Chondrocyte (in vitro differentiated cells): ENCODE measurements at places on chromosomes 5 and 9. TPM values are rescaled to one million over a fixed set of nuclear protein-coding genes. Genes with fewer than 3 reads are reported as not detected.

HDHD3 gene
- 9.1 to 10.7 TPM (median 10.2 TPM) in 3 replicates for total RNA-seq

GRCh38 chr5:39091940-39092580, 17.9 kb upstream of the RICTOR start:
- no peak for DNase-seq
- H3K4me3 ChIP-seq = no peak overlapping the region
- H3K4me1 ChIP-seq = peaks cover 23% of the 10 kb centered on the region

DNA sequence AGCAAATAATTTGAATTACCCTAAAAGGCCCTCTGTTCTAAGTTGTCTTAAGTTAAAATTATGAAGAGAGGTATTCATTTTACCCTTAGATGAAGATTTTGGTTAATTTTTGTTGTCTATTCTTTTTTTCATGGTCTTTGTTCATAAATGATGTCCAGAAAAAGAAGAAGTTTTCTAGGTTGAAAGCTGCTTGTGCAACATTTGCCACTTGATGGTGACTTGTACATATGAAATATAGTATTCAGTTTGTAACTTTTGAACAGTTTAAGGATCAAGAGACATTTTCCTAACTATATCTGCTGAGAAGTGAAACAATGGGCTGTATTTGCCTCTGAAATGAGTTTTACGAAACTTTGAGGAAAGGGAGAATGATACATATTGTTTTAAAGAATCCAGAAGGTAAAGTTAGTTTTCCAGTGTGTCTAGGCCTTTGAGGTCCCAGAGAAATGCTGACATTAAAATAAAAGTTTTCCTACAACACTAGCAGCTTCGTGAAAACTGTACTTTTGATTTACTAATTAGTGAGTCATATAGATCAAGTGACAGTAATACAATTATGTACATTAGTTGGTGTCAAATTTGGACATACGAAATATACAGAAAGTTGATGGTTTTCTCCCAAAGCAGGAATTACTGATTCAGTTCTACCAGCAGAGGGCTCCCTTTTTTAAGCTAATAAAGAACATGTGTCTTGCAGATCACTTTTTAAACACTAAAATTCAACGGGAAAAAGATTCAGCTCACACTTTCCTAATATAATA, 70.5 kb downstream of the PIK3R1 start:
- DNase-seq = no peak
- H3K27ac ChIP-seq = peak overlapping the region; percentile 58
- no peak overlapping the region for H3K4me3 ChIP-seq
- no peaks in the 10 kb centered on the region for H3K27me3 ChIP-seq
- H3K36me3 ChIP-seq = peaks cover 7% of the 10 kb centered on the region

DENND1A gene
- 13.0 to 15.3 TPM (median 14.8 TPM) in 3 replicates for total RNA-seq

DNA sequence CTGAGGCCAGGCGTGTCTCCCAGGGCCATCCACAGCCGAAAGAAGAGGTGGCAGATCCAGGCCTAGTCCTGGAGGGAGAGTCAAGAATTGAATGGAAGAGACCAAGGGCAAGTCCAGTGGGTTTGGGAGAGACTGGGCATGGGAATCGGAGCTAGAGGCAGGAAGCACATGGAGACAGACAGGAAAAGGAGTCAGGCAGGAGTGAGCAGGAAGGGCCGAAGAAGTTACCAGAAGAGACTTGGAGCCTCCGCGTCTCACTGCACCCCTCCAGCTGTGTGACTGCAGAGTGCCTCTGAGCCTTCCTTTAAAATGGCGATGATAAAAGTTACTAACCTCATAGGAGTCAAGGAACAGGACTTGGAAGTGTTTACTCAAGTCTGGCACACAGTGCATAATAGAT, 64.4 kb upstream of the ANGPTL2 start:
- peak overlapping the region; percentile 99 for H3K27ac ChIP-seq
- H3K4me1 ChIP-seq = peaks cover 55% of the 10 kb centered on the region
- DNase-seq = no peak
- H3K36me3 ChIP-seq = no peaks in the 10 kb centered on the region
- H3K4me3 ChIP-seq = peak overlapping the region; percentile 58

LOX gene
- 320 to 615 TPM (median 611 TPM) in 3 replicates for total RNA-seq

DNA sequence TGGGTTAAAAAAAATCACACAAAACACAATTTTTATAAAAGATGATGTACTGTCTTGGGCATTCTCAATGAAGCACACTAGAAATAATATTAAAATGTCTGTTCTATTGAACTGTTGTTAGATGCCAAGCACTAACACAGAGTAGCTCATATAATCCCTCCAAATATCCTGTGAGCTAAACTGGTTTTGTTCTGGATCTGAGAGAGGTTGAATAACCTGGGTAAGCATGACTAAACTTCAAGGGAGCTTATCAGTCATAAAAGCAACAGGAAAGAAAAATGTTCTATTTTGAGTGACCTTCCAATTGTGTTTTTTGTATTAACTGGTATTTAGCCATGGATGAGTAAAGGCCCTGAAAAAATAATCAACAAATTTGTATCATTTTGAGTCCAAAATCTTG, 175.3 kb downstream of the SMC2 start:
- H3K4me3 ChIP-seq = no peak overlapping the region
- H3K4me1 ChIP-seq = no peaks in the 10 kb centered on the region
- no peak for DNase-seq
- peaks cover 24% of the 10 kb centered on the region for H3K27me3 ChIP-seq
- no peak overlapping the region for H3K27ac ChIP-seq

- no peaks in the 10 kb centered on the region for H3K27me3 ChIP-seq
- peaks cover 11% of the 10 kb centered on the region for H3K36me3 ChIP-seq
- no peak for DNase-seq
- peak overlapping the region; percentile 96 for H3K27ac ChIP-seq
- H3K4me1 ChIP-seq = peaks cover 88% of the 10 kb centered on the region
- no peak overlapping the region for H3K4me3 ChIP-seq
Measured at GRCh38 chr5:154197801-154198491, 7.4 kb downstream of the GALNT10 start.

DNA sequence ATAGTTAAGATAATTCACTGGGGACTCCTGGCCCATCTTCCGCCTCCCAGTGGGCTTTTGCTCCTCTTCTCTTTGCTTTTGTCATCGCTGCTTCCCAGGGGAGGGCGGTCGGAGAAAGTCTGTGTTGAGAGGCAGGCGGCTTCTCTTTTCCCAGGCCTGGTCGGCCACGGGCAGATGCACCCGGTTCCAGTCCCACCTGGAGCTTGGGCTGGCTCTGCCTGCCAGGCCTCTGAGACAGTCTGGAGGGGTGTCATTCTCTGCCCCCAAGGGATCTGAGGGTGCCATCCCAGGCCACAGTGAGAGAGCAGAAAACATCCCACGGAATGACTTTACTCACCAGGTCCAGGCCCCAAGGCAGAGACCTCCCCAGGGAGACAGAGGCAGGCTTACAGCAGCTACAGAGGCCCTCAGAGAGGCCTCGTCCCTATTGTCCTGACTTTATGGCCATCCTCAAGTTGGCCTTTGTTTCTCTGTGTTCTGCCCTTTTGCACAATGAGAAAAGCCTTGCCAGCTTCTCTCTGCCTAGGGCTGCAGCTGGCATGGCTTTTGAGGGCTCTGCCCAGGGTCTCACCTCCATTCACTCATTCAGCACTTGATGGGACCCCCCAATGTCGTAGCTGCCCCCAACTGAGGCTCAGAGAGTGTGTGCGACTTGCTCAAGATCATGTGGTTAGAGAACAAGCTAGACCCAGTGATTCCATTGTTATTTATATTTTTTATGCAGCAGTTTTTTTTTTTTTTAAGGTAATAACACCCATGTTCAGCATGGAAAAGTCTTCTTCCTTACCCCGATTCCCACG, 44.2 kb upstream of the BOD1 start:
- no peak for DNase-seq
- H3K36me3 ChIP-seq = no peaks in the 10 kb centered on the region
- H3K4me3 ChIP-seq = no peak overlapping the region
- H3K4me1 ChIP-seq = no peaks in the 10 kb centered on the region

GRCh38 chr5:56817263-56818014, 2.1 kb downstream of the MAP3K1 start:
- peak overlapping the region; percentile 71 for H3K4me3 ChIP-seq
- H3K36me3 ChIP-seq = no peaks in the 10 kb centered on the region
- peak overlapping the region; percentile 68 for H3K27ac ChIP-seq

- H3K36me3 ChIP-seq = no peaks in the 10 kb centered on the region
- no peak for DNase-seq
- H3K27me3 ChIP-seq = peaks cover under 1% of the 10 kb centered on the region
- no peak overlapping the region for H3K4me3 ChIP-seq
- no peaks in the 10 kb centered on the region for H3K4me1 ChIP-seq
Measured at GRCh38 chr9:28714188-28714587, 1140.9 kb upstream of the C9orf72 start.

DNA sequence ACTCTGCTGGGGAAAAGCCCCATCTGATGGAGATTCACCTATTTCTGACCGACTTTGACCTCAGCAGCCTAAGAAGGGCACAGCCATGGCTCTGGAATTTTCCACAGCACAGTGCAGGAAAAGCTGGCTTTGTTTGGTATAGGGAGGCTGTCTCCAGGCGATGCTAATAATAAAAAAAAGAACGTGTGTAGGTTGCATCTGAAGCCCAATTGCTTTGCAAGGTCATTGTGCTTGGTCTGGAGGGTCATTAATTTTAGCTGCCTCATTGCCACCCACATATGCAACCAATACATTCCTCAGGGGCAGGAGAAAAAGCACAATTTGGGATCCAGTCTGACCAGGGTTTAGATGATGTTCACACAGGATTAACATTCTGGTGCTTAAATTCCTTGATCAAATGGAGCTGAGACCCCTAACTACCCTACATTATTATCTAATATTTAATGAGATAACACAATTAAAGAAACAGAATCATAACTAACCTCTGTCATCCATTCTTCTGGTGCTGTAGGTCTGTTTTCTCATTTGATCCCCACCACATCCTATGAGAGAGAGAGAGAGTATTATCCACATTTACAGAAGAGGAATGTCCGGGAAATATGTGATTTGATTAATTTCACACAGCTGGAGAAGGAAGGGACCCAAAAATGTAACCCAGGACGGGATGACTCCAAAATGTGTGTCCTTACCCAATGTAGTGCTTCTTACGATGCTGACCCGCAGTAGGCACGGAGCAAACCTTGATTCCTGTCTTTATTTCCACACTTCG, 175.9 kb downstream of the RFK start:
- peaks cover 23% of the 10 kb centered on the region for H3K4me1 ChIP-seq
- no peak overlapping the region for H3K27ac ChIP-seq
- no peak for DNase-seq
- no peaks in the 10 kb centered on the region for H3K27me3 ChIP-seq

DNA sequence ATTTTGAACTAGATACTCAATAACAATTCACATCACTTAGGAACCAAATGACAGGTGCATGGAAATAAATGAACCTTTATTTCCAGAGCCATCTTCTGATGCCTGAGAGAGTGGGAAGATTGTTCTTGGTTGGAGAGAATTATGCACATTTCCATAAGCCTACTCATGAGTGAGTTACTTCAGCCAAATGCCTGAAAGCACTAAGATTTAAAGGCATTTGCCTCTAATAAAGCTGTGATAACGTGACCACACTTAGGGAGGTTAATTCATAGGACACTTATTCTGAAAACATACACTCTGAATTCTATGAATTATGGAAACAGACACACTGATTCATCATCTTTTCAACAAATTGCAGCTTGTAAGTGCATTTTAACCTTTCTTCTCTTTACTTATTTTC, 40.0 kb downstream of the KCTD16 start:
- no peak overlapping the region for H3K4me3 ChIP-seq
- peaks cover 24% of the 10 kb centered on the region for H3K27me3 ChIP-seq
- H3K36me3 ChIP-seq = peaks cover 2% of the 10 kb centered on the region
- H3K4me1 ChIP-seq = peaks cover 8% of the 10 kb centered on the region
- no peak for DNase-seq
- no peak overlapping the region for H3K27ac ChIP-seq

DNA sequence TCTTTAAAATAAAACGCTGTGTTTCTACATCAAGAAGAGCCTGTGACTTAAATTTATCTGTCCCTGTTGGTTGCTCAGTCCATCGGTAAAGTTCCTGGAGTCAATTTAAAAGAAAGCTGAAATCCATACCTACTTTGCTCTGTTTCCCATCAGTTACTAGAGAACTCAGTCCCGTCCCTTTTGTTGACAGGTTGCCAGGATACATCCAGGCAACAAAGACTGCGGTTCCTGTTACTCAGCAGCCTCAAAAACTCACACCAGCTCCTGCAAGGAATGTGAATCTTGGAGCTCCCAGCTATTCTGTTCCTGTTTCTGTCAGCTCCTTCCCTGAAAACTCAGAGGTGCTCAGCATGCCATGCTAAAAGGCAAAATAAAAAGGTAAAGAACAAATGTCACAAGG, at the start of gene ZNF474:
Gene ZNF474, plus strand, starts transcription at position 241 of the 400 bp plus-strand sequence. CDS start 22,445 bp downstream, outside the sequence.
- peak within 1 kb of the TSS; percentile 94 for H3K27ac ChIP-seq
- no peaks in the 10 kb centered on the region for H3K27me3 ChIP-seq
- no peak within 1 kb of the TSS for H3K4me3 ChIP-seq
- peaks cover 40% of the 10 kb centered on the region for H3K4me1 ChIP-seq

SLC35D2 gene
- total RNA-seq = 10.3 to 14.2 TPM (median 13.0 TPM) in 3 replicates

BNC2 gene
- 17.8 to 45.0 TPM (median 21.3 TPM) in 3 replicates for total RNA-seq

DNA sequence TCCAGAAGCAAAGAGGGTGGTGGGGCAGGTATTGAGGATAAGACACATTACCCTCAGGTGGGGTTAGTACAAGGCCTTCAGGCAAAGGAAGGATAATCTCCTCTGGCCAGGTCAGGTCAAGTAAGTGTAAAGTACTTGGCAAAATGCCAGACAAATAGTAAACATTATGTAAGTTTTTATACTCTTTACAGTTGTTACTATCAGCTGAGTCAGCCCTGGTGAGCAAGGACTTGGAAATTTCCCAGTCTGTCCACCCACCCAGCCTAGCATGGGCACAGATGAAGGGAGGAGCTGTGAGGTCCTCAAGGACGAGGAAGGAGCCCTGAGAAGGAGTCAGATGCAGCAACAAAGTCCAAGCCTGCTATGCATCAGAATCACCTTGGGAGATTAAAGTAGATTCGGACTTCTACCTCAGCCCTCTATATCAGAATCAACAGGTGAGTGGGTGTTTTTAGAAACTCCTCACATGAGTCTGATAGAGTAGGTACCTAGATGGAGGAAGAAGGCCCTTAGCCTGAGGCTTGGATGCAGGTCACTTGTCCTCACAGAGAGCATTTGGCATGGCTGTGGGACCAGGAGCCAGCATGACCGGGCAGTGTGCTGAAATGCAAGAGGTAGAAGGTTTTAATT, 50.2 kb upstream of the BARX1 start:
- peaks cover 7% of the 10 kb centered on the region for H3K4me1 ChIP-seq
- peaks cover 10% of the 10 kb centered on the region for H3K27me3 ChIP-seq
- H3K36me3 ChIP-seq = no peaks in the 10 kb centered on the region
- no peak for DNase-seq

GRCh38 chr9:91038483-91039124, 237.0 kb downstream of the SYK start:
- peaks cover 18% of the 10 kb centered on the region for H3K4me1 ChIP-seq
- no peaks in the 10 kb centered on the region for H3K27me3 ChIP-seq
- no peak overlapping the region for H3K4me3 ChIP-seq
- H3K36me3 ChIP-seq = no peaks in the 10 kb centered on the region
- H3K27ac ChIP-seq = peak overlapping the region; percentile 6

GRCh38 chr9:31112491-31112890, 1272.0 kb upstream of the ACO1 start:
- no peaks in the 10 kb centered on the region for H3K36me3 ChIP-seq
- no peak overlapping the region for H3K4me3 ChIP-seq
- peaks cover 21% of the 10 kb centered on the region for H3K27me3 ChIP-seq

GRCh38 chr5:178236679-178237078, 4.1 kb upstream of the PHYKPL start:
- H3K4me1 ChIP-seq = peaks cover 8% of the 10 kb centered on the region
- no peaks in the 10 kb centered on the region for H3K36me3 ChIP-seq
- peak; percentile 15 for DNase-seq
- H3K4me3 ChIP-seq = no peak overlapping the region
